ENCODE measurements at places on chromosomes 12 and 14.

- no peak for DNase-seq
These were observed 78.6 kb downstream of the ARF6 start for GRCh38 chr14:49971156-49972130.

DNA sequence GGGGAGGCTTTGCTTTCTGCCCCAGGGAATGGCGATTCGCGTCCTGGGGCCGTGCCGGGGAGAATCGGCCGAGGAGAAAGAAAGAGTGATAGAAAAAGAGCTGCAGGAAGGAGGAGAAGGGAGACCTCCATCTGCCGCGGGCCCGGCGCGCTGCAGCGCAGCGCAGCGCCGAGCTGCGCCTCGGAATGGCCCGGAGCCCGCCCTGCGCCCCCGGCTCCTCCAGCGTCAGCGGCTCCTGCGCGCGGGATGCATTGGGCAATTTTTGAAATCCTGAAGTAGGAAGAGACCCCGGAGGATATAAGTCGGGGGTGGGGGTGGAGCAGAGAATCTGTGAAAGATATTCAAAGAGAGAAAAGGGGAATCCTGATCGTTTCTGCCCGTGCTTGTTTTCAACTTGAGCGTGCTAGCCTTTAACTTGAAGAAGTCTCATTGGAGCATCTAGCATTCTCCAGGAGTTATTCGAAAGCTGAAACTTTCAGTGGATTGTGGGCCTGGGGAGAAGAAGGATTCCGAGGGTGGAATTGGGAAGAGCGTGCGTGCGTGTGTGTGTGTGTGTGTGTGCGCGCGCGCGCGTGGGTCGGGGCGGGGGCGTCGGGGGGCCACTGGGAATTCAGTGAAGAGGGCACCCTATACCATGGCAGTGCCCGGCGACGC, 441 bp downstream of the PDE3A start:
- DNase-seq: peak; percentile 15

DNA sequence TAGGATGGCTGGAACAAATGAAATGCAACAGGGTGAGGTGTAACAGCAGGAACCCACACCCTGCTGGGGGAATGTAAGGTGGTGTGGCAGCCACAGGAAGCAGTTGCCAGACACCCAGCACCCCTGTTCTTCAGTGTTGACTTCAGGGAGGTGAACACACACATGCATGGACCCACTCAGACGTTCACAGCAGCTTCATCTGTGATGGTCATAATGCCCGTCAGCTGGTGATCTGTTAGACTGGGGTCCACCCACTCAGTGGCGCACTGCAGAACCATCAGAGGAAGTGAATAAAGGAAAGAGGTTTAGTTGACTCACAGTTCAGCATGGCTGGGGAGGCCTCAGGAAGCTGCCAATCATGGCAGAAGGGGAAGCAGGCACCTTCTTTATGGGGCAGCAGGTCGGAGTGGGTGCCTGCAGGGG, 22.7 kb upstream of the TEX22 start:
- peak; percentile 44 for DNase-seq

DNA sequence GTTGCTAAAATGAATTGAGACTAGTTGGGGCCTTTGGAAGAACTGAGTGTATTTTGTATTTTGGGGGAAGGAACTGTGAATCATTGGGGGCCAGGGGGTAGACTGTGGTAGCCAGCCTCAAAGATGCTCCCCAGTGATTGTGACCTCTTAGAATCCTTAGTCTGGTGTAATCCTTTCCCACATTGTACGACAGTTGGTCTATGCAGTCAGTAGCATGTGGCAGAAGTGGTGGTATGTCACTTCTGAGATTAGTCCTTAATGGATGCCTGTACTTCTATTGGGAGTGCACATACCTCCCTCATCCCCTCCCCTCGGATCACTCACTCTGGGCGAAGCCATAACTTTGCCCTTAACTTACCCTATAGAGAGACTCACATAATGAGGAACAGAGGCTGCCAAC, 48.0 kb downstream of the USP15 start:
- no peak for DNase-seq

DNA sequence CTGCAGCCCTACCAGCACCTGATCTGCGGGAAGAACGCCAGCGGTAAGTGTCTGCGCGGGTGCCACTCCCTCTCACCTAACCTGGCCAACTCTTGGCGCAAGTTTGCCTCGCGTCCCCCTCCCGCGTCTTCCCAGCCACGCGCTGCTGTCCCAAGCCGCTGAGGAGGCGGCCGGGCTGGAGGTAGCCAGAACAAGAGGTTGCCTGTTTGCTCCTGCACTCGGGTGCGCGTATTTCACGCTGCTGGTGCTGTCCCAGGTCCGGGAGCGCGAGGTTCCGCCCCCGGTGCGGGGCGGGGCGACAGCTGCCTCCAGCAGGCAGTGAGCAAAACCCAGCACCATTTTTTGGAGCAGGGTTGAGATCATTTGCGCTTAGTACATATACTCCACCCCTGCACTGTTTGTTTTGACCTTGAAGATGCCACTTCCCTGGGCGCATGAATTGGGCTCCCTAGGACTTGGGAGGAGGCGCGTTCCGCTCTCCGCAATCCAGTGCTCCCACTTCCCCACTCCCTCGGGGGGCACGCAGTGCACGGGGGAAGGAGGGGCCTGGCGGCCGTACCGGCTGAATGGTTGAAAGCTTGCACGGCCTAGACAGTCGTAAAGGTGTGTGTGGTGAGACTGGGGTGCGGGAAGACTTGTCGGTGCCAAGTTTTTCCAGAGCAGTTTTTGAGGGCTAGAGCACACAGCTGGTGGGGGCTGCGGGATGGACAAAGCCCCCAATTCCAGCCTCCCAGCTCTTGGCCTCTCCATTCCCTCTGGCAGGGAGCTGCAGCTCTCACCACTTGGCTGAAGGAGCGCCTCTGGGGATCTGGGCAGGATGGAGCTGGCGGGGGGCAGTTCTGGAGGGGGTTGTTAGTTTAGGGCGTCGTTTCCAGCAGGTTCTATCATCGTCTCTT, 226.9 kb upstream of the CRY1 start:
- peak; percentile 72 for DNase-seq

- no peak for DNase-seq
These were observed 1.7 kb downstream of the ERG28 start for GRCh38 chr14:75658957-75659356.

DNA sequence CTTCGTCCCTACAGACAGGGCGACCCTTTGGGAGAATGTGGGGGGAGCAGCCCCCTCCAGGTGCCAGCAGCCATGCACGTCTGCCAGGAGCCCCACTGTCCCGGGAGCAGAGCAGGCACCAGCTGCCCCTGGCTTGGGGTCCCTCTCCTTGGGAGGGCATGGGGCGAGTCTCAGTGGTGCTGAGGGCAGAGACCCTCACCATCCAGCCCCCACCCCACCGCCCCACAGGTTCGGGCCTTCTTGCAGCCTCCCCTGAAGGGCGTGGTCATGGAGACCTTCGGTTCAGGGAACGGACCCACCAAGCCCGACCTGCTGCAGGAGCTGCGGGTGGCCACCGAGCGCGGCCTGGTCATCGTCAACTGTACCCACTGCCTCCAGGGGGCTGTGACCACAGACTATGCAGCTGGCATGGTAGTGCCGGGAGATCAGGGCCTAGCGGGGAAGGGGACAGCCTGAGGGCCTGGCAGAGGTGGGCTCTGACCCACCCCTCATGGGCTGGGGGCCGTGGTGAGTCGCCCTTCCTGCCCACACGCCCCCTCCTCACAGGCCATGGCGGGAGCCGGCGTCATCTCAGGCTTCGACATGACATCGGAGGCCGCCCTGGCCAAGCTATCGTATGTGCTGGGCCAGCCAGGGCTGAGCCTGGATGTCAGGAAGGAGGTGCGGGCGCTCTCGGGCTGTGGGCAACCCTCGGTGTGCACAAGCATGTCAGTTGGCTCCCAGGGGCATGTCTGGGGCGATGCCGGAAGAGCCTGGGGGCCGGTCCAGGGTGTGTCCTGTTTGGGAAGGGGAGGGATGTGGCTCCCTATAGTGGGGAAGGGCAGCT, 18.8 kb downstream of the ASPG start:
- DNase-seq: no peak

DNA sequence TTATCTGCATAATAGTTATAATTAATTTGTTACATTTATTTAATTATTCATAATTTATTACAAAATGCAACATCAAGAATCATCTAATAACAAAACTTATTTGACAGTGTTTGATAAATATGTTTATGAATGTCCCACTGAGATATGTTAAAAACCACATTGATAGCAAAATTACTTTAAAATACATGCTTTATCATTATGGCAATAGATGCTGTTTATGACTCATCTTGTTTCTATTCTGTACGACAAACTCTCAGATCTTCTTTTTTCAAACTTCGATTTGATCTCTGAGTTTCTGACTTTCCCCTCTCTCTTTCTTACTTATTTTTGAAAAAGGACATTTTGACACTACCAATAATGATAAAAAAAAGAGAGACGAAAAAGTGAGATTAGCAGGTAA, 56.8 kb upstream of the LRRK2 start:
- DNase-seq: no peak

GRCh38 chr12:78149459-78149858, 318.8 kb downstream of the NAV3 start:
- DNase-seq: peak; percentile 36

DNA sequence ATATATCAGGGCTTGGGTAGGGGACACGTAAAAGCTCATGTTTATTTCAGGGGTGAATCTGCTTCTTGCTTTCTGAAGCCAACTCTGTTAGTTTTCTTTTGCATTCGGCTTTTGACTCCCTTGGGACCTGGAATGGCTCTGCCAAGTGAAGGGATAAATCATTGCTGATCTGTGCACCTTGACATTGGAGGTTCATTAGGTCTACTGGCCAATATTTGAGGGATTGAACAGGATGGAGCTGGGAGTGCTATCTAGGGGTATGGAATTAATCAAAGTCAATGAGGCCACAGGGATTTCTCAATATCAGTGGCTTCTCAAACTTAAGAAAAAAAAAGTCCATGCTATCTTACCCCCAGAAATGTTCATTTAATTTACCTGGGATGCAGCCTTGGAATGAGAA, 203.5 kb upstream of the RMST start:
- DNase-seq: no peak

- no peak for DNase-seq
These were observed 20.3 kb downstream of the LRRC74A start for GRCh38 chr14:76846331-76847047.

GRCh38 chr12:94721173-94721572, 70.8 kb upstream of the TMCC3 start:
- DNase-seq: no peak

- no peak for DNase-seq
These were observed 45.5 kb downstream of the SPATA7 start for GRCh38 chr14:88430976-88431375.

- no peak for DNase-seq
These were observed 38.4 kb downstream of the EAPP start for GRCh38 chr14:34501004-34501580.

- no peak for DNase-seq
These were observed 9.2 kb upstream of the GPX2 start for GRCh38 chr14:64951724-64952123.

DNA sequence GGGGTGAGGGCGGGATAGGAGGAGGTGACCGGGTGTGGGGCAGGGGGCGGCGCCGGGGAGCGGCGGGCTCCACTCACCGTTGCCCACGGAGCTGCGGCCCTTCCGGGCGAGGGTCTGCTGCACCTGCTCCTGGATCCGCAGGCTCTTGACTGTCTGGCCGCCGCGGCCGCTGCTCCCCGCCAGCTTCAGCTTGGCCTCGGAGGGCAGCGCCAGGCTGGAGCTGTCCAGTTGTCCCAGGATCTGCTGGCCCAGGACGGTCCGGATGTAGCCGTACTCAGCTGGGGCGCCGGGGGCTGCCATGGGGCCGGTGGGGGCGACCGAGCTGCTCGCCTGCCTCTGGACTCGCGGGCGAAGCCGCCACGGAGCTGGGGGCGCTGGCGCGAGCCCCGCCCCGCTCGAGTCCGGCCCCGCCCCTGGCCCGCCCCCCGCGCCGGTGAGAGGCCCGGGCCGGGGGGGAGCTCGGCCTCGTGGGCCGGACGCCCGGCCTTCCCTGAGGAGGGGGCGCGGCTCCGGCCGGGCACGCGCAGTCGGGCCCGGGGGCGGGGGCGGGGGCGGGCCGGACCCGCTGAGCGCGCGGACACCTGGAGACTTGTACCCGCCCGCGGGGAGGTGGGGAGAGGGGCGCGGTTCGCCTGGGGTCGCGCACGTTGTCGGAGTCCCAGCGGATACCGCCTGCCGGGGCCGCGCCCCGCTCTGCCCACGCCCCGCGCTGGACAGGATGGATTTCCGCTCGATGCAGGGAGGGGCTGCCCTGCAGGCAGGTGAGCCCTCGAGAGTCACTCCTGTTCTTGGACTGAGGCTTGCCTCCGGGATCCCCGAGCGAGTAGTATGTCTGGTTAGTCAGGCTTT, at the start of gene PKP2:
Gene PKP2 (minus strand): TSS at position 346 of the 849 bp plus-strand sequence. CDS start 46 bp downstream, at position 300.
- peak; percentile 99 for DNase-seq

DNA sequence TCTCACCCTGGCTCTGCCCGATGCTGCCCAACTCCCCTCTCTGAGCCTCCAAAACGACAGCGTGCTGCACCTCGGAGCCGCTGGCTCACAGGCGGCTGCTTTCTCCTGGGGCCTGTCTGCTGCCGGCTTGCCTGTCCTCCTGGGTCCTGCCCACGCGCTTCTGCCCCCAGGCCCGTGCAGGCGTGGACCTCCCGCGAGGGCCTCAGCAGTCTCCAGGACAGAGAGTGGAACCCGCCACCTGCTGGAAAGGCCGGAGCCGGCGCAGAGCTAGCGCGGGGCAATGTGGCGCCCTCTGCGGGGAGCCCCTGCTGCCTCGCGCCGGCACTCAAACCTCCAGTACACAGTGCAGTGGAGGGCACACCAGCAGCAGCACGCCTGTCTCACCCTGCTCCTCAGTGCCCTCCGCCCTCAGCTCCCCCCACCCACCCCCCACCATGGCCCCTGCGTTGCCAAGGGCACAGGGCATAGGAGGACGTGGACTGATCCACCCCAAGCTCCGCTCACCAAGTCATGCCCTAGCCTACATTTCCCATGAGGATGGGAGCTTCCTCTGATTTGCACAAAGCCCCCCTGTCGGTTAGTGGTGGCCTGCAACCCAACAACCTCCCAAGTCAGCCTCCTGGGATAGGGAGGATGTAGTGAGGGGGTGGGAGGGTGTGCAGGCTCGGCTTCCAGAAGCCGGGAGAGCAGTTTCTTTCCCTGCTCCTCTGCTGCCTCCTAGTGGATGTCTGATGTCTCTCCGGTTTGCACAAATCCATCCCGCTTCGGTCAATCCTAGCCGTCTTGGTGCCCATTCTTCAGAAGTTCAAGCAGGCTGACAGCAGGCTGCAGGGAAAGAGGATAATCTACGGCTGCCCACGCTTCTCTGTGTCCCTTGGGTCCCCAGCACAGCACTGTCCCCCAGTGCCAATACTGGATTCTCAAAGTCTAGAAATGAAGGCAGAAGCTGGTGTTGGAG, 25.2 kb downstream of the KRT8 start:
- peak; percentile 94 for DNase-seq

GRCh38 chr12:57618966-57619433, 7.8 kb downstream of the ARHGEF25 start:
- DNase-seq: no peak

GRCh38 chr14:104869669-104870367, 4.8 kb downstream of the CEP170B start:
- no peak for DNase-seq

- DNase-seq: no peak
These were observed 455.5 kb upstream of the MGAT4C start for GRCh38 chr12:86711731-86712130.
